Ammon's horn (tissue), 1 donor: ENCODE measurements at places on chromosomes 3 and 15.
A peak's percentile ranks its signal among the peaks of the same experiment; 100 is the strongest.

DNA sequence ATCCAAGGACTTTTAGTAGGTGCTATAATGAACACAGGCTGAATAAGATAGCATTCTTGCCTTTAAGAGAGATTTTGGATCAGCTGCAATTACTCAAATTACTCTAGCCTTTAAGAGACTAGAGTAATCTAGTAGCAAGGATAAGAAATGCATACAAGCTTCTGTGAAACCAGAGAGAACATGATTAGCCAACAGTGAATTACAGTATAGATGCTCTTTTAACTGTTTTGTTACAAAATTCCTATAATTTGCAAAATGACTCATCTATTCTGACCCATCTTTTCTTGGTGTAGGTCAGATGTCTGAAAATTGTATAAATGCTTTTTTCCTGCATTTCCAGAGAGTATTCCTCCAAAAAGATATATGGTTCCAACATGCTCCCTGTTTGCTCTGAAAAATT, 66.9 kb downstream of the CEP63 start:
- no peak for DNase-seq

- DNase-seq: peak; percentile 25
Measured at GRCh38 chr15:88680241-88681001, 41.6 kb downstream of the ISG20 start.

DNA sequence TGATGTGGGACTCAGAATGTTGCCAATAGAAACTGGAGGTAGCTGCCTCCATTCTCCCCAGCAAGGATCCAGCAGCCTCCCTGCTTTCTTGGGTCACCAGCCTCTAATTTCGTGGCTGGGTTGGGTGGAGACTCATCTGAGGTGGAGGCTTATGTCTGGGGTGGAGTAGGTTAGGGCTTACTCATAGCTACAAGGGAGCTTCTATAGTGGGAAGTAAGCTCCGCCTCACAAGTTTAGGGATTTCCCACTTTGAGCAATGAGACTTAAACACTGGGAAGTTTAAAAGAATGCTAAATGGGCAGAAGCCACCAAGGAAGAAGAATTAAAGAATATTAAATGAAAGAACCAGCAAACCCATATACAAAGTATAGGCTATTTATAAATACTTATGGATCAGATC, 63.8 kb downstream of the GJD2 start:
- DNase-seq: no peak

DNA sequence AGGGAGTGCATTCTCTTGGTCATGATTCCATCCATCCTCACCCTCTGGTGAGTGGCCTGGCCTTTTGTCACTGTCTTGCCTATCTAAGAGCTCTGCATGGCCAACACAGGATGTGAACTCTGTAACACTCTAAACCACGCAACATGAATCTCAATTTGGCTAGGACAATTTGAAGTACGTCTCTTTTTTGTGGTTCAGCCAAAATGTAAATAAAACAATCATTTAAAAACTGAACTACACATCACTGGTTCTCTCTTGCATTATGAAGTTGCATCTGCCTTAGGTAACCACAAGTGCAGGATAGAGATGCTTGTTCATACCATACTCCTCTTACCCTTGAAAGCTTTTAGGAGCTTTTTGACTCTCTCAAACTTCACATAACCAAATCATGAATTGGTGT, 27.3 kb downstream of the CCR3 start:
- DNase-seq: no peak

GRCh38 chr15:43329960-43330779, at the start of gene LCMT2:
Gene LCMT2, minus strand, starts transcription at chr15:43330573. Its CDS starts 84 bp downstream, at chr15:43330489.
- DNase-seq: peak; percentile 97

DNA sequence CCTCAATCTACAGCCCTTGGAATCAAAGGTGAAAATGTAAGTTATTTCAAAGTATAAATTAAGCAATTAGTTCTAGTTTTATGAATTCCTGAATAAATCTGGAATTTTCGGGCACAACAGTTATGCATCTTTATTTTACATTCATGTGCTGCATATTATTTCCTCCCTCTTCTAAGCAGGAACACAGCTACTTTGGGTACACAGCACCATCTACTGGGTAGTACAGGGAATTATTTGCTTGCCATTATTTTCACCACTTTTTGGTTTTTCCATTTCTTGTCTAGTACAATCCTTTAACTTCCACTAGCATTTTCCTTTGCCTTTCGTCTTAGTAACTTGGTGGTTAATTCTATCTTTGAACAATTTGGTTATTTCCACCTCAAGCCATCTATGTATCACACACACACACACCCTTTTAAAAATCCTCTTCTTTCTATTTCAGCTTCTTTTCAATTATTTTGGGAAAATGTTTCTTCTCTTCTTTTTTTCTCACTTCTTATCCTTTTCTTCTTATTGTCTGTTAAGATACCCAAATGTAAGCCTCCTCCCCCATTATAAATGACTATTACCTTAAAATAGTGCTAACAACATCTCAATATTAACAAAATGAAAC, 451.0 kb downstream of the MFSD1 start:
- DNase-seq: no peak

DNA sequence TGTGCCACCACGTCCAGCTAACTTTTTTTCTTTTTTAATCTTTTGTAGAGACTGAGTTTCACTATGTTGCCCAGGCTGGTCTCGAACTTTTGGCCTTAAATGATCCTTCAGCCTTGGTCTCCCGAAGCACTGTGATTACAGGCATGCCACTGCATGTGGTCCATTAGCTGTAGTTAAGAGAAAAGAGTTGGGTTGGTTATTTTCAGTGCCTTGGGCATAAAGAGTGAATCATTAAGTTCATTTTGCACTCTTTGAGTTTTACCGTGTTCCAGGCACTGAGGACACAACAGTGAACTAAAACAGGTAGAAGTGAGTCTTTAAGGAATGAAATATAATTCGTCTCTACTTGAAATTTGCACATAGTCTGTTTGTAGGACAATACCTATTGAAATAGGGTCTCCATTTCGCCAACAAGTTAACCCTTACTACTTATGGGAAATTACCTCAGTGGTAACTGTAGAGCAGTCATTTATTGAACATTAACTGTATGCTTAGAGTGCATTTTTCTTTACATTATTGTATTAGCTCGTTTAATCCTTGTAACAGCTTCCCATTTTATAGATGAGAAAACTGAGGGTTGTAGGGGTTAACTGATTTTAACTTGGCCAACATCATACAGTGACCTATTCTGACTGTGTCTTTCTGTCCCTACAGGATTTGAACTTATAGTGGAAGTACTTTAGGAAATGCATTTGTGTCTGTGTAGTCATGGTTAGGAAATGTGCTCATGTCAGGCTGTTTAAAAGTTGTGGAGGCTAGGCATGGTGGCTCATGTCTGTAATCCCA, 22.7 kb upstream of the TRAK1 start:
- no peak for DNase-seq

DNA sequence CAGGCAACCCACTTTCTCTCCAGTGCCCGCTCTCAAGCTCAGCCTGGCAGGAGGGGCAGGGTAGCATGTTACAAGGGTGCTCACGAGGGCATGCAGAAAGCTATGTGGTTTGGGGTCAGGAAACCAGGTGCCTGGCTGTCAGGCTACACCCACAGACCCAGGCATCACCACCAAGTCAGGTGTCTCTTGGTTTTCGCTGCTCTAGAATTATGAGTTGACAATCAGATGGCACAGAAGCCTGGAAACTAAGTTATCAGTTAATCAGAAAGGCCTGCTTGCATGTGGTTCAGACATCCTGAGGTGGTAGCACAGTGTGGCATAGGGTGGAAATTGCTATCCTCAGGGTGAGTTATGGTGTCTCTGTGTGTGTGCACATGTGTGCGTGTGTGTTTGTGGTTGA, 16.2 kb upstream of the CCR9 start:
- no peak for DNase-seq

GRCh38 chr15:85587707-85588411, 206.9 kb downstream of the KLHL25 start:
- no peak for DNase-seq

GRCh38 chr15:31788104-31788503, 242.2 kb upstream of the CHRNA7 start:
- DNase-seq: no peak

- peak; percentile 19 for DNase-seq
Measured at GRCh38 chr15:65421360-65422215, 1.2 kb downstream of the IGDCC4 start.

- DNase-seq: no peak
Measured at GRCh38 chr3:176041812-176042211, 1155.5 kb downstream of the TBL1XR1 start.

DNA sequence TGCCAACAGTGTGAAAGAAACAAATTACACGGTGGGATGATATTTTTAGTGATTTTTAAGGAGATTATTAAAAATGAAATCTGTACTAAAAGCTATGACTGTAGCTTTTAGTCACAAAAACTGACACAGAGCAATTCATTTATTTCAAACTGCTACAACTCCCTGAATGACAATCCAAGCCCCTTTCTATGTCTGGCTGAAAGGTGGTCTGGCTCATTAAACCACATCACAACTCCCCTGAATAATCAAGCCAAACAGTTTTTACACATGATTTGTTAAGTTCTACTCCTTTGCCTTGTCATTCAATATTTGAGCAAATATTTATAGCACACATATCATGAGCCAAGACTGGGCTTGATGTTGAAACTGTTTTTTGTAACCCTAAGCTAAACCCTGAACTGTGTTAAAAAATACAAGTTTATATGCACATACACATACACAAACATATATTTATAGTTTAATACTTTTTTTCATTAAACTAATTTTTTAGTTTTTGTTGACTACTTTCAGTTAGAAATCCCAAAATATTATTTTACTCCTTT, 125.5 kb downstream of the RBMS3 start:
- DNase-seq: no peak

- DNase-seq: no peak
Measured at GRCh38 chr3:177257006-177257405, 59.7 kb upstream of the TBL1XR1 start.

GRCh38 chr3:181564222-181564621, 147.5 kb upstream of the SOX2 start:
- DNase-seq: no peak

GRCh38 chr3:188506446-188506845, 352.5 kb downstream of the LPP start:
- no peak for DNase-seq

- no peak for DNase-seq
Measured at GRCh38 chr3:87002346-87002745, 11.4 kb upstream of the VGLL3 start.

- DNase-seq: no peak
Measured at GRCh38 chr3:32428092-32429068, 36.7 kb downstream of the CMTM7 start.

- DNase-seq: no peak
Measured at GRCh38 chr3:165434516-165434915, 238.3 kb upstream of the SLITRK3 start.

- no peak for DNase-seq
Measured at GRCh38 chr15:100093211-100094126, 248.3 kb downstream of the ADAMTS17 start.

DNA sequence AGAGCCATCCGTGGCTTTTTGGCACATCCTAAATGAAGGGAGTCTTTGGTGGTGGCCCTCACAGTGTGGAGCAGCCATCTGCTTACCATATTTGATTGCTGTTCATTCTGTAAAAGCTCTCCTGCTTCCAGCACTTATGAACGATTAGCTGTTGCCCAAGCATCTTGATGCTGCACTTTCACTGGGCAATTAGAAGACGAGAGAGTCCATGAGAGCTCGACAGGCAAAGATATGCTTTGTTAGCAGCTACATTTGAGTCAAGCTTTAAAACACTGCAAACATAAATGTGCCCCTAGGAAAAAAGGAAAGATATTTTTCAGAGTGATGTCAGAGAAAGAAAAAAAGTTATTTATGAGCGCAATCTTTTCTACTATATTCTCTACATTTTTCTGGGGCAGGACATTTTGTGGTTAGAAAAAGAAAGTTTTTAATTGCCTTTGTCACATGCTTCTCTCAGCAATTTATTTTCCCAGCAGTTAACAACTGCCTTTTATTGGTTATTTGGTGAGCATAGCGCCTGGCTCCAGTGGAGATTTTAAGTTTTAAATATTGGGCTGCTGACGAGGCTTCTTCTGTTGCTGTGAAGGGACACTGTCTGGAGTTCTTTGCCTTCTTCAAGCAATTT, 468.4 kb downstream of the C3orf38 start:
- DNase-seq: peak; percentile 11

- peak; percentile 72 for DNase-seq
Measured at GRCh38 chr3:79086514-79086913, 681.3 kb downstream of the ROBO1 start.

GRCh38 chr15:58559904-58560588, 128.3 kb downstream of the LIPC start:
- no peak for DNase-seq

GRCh38 chr3:170536712-170537111, 49.2 kb downstream of the SLC7A14 start:
- no peak for DNase-seq

DNA sequence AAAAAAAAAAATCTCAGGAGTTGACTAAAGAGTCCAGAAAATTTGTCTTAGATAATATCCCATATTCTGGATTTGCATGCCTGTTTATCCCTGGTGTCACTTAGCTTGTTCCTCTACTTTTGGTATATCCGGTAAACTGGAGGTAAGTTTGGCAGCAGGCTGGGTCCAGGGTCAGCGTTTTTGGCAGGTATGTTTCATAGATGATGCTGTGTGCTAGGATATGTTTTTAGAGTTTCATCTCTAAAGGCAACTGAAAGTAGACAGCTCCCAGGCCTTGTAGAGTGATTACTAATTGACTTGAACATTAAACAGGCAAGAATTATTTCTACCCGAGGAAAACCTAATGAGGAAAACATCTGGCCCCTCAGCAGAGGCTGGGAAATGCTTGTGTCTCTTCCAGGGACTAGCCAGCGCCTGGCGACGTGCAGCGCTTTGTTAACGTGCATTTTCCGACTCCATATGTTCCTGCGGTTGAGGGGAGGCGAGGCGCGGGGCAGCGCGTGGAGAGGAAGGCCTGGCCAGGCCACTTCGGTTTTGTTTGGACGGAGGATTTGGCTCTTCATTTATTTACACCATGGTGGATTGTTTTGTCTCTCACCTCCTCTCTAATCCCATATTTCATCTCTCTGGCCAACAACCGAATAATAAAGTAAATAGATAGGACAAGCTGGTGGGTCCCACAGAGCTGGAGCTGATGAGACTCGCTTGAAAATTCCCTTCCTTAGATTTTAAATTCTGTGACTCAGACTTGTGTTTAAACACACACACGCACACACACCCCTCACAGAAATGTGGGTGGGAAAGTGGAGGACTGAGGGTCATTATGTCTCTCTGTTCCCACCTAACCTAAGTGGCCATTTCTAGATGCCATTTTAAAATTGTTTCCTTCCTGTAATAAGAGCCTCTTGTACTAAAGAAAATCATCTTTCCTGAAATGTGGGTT, 65.3 kb downstream of the ASB7 start:
- DNase-seq: no peak

GRCh38 chr3:195911946-195912270, 3.6 kb upstream of the TNK2 start:
- no peak for DNase-seq

GRCh38 chr3:172653004-172653572, 57.8 kb downstream of the NCEH1 start:
- peak; percentile 23 for DNase-seq
